ENCODE measurements at places on chromosomes 7 and 10.

DNA sequence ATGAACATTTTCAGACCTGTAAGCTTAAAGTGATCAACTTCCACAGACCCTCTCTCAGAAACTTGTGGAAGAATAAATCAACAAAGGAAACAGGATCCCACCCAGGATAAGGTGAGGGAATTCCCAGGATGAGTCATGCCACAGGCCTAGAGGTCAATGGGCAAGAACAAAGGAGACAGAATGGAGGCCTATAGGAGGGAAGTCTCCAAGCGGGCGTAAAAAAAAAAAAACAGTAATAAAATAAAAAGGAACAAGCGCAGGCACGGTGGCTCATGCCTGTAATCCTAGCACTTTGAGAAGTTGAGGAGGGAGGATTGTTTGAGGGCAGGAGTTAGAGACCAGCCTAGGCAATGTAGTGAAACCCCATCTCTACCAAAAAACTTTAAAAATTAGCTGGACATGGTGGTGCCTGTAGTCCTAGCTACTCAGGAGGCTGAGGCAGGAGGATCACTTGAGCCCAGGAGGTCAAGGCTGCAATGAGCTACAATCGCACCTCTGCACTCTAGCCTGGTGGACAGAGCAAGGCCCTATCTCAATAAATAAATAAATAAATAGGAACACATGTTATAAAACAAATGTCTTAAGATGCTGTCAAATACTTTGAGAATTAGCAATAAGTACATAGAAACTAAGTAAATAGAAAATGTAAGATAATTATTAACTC is 8.4 kb downstream of the SORBS1 start:
- no peak for DNase-seq

DNA sequence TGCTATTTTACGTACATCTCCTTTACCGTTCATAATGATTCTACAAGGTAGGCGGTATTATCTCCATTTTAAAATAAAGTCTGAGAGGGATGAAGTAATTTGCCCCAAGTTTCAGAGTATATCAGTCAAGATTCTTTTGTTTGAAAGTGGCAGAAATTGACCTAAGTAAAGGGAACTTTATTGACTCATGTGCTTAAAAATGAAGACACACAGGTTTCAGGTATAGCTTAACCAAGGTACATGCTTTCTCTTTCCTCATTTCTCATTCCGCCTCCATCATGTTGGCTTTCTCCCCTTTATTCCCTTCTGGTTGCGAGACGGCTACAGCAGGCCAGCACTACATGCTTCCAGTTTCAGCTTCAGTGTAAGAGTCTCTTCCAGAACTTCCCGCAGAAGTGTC is 77.5 kb downstream of the NOC3L start:
- DNase-seq = no peak

GRCh38 chr7:41911792-41912191 is 208.9 kb upstream of the INHBA start:
- DNase-seq = no peak

DNA sequence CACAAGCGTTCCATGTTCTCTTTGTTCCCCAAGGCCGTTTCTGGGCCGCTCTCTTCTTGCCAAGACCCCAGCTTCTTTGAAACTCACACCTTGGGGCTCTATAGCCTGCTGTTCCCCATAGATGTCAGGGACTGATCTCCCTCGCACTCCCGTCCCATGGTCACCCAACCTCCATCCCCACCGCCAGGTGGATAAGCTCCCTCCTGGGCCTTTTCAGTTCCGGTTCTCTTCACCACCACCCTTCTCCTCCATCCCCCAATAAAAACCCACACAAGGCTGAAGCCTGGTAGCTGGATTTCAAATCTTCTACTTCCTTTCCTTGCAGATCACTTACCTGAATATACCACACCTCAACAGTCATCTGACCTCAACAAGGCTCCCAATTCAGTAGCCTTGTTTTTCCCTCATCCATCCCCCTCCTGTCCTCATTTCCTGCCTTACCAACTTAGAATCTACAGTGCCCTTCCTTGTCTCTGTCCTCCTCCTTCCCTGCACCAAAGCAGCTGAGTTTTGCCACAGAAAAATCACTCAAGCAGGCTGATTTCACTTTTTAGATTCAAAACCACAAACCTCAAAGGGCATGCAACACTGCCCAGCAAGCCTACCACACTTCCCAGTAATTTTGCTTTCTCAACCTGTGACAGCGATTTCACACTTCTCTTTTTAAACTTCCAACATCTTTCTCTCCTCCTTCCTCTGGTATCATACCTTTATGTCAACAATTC is 7.7 kb downstream of the SLC37A3 start:
- DNase-seq = no peak

All from stimulated activated naive CD4-positive, alpha-beta T cell (primary cell).